ENCODE measurements at places on chromosomes 7 and 10.
A peak's percentile ranks its signal among the peaks of the same experiment; 100 is the strongest.

DNA sequence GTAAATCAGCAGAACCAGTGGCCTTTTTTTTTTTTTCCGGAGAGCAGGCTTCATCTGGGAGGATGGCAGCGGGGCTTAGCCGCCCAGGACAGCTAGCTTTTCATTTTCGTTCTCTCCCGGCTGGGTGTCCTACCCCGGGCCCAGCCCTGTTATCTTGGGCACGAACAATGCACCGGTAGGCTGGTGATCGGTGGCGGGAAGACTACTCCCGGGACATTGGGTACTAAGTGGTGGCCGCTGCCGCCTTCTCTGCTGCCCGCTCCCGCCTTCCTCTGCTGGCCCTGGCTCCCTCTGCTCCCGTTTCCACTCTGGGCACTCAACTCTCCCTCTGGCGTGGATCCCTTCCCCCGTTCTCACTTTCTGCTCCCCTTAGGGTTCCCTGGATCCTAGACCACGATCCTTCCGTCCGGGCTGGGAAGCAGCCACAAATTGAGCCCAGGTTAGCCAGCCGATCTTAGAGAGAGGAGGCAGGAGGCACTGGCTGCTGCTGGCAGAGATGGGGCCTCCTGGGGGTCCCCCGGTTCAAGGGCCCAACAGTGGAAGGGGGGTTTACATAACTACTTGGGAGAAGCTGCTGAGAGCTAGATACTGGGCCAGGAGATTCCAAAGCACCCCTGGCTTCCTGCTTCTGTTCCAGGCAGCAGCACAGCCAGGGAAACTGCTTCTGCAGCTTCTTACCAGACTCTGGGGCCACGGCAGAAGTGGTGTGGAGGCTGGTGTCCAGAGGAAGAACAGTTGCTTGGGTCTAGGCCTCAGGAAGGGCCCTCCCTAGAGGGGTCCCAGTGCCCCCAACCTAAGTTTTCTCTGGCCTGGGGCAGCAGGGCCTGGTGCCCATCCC lies 1.8 kb downstream of the TLX1 start:
- no peak for DNase-seq

DNA sequence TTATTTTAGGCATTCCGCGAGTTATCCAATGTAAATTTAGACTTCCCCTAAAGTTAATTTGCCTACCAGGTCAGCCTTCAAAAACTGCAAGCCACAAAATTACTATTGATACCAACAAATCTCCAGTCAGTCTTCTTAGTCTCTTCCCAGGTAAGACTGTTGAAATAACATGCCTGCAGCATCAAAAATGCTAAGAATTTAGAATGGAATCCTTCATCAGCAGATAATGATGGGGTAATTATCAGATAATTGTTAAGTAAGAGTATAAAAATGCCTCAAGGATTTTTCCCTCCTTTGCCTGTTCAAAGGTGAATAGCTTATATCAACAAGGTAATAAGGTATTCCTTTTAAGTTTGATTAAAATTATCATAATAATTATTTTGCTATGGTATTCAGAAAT lies 228.5 kb downstream of the BBS9 start:
- no peak for DNase-seq

- peak; percentile 36 for DNase-seq
These were observed 115.3 kb upstream of the WDR11 start for GRCh38 chr10:120735773-120736371.

- DNase-seq = no peak
These were observed 4.7 kb downstream of the COPS6 start for GRCh38 chr7:100093498-100093897.

GRCh38 chr7:33458581-33458980 lies 329.2 kb downstream of the BBS9 start:
- DNase-seq = no peak

GRCh38 chr10:55330486-55330885 lies 529.5 kb upstream of the PCDH15 start:
- no peak for DNase-seq

DNA sequence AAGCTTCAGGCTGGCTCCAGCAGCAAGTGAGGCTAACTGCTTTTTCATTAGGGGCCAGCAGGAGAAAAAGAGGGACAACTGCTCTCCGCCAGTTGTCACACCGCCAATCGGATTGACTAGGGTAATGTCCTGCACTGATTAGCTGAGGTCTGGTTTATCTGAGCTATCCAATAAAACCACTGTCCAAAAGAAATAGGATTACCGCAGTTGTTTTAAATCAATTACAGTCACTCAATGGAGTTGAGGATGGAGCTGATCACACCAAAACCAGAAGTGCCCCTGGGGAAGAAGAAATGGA lies 351.4 kb upstream of the NPVF start:
- DNase-seq = no peak

GRCh38 chr7:1810521-1810920 lies 140.4 kb downstream of the ELFN1 start:
- no peak for DNase-seq

GRCh38 chr7:11875635-11876034 lies 43.6 kb upstream of the THSD7A start:
- no peak for DNase-seq

DNA sequence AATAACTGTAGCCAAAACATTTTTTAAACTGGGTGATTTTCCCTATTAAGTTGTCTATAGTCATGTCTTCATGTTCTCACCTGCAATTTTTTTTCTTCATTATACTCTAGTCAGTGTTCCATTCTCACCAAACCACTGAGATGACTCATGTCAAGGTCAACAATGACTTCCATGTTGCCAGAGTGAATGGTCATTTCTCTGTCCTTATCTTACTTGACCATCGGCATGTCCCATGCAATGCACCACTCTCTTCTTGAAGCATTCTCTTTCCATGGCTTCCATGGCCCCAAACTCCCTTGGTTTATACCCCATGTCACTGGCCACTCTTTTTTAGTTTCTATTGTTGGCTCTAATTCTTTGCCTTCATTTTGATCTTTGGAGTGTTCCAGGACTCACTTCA lies 173.9 kb downstream of the PPP1R17 start:
- DNase-seq = no peak

DNA sequence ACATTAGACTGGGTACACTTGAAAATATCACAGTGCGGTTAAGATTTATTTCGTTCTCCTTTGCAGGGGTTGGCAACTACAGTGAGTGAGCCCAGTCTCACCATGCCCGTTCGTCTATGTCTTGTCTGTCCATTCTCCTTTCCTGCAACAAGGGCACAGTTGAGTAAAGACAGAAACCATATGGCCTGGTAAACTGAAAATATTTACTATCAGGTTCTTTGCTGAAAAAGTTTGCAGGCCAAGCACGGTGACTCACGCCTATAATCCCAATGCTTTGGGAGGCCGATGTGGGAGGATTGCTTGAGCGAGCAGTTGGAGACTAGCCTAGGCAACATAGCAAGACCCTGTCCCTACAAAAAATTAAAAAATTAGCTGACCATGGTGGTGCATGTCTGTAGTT lies 11.4 kb upstream of the KCTD7 start:
- no peak for DNase-seq

DNA sequence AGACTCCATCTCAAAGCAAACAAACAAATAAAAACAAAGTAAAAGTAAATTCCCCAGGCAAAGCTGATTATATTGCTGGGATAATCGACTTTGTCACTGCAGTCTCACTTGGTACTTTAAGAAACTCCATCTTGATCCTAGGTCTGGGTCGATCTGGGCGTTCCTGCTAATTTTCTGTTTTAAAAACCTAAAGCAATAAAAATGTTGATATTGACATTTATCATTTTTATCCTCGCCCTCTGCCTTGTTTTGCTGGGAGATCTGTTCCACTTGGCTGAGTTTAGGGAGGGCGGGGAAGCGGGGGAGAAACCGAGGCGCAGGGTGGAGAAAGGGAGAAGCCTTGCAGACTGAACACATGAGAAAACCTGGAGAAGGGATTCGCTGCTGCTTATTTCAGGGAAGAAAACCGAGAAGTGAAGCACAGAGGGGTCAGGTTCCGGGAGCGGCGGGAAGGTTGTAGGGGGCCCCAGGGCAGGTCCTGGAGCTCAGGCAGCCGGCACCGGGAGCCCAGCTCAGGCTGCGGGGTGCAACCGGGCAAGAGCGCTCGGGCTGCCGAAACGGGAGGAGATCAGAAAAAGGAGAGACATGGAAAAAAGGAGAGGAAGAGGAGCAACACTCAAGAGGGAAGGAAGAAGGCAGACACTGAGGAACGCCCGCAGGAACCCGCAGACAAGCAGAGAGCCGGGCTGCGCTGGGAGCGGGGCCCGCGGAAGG lies 27.3 kb upstream of the KMT2C start:
- DNase-seq = no peak

DNA sequence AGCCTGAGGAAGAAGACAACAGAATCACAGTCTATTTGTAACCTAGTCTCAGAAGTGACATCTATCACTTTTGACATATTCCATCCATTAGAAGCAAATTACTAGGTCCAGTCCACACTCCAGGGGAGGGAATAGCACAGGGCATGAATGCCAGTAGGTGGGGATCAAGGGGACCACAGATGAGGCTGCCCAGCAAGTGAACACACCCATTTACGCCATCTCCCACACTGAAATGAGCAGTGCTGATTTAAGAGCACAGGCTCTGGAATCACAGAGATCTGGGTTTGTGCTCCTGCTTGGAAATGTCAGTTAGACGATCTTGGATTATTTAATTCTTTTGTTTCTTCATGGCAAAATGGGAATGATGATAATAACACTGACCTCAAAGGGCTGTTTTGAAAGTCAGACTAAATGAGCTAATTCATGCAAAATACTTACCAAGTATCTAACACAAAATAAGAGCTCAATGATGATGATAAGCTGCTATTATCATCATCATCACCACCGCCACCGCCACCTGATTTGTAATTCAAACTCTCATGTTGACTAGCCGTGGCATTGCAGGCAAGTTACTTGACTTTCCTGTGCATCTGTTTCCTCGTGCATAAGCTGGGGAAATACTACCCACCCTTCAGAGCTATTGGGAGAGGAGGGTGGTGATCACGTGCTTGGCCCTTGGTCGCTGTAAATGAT lies 138.9 kb upstream of the KLF14 start:
- no peak for DNase-seq

GRCh38 chr10:43671659-43672531 lies 23.2 kb upstream of the ZNF32 start:
- DNase-seq = peak; percentile 87

GRCh38 chr7:22470981-22471380 lies 29.0 kb downstream of the STEAP1B start:
- DNase-seq = no peak

GRCh38 chr10:123621916-123622315 lies 44.2 kb upstream of the GPR26 start:
- DNase-seq = no peak

- no peak for DNase-seq
These were observed 58.9 kb upstream of the NUPR2 start for GRCh38 chr7:56174875-56175760.

- no peak for DNase-seq
These were observed 34.9 kb downstream of the TASOR2 start for GRCh38 chr10:5719546-5719945.

DNA sequence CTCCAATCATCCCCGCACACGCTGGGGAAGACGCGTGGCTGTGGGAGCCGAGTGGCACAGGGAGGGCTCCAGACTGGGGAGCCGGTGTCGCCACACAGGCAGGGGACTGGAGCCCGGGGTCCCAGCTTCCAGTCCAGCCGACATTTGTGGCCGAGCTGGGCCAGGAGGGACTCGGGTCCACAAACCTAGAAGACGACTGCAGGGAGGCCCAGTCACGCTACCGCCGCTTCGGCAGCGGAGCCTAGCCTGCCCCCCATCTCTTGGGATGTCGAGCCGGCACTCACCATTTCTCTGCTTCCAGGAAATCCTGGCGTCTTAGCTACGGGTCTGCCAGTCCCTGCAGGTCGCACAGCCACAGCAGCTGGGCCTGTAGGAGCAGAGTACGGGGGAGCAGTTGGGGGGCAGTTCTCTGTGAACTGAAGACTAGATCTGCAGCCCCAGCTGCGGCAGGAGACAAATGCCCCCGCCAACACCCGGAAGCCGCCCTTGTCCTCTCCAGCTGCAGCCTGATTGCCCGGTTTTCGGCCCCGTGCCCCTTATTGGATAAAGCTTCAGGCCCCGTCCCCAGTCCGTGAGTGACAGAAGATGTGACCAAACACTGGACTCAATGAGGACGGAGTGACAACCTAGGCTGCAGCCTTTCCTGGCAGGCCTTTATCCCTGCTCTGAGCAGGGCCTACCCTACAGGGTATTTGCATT lies 270.7 kb downstream of the ZNF33B start:
- peak; percentile 49 for DNase-seq

GRCh38 chr7:94890216-94890615 lies 17.2 kb upstream of the PPP1R9A start:
- no peak for DNase-seq

DNA sequence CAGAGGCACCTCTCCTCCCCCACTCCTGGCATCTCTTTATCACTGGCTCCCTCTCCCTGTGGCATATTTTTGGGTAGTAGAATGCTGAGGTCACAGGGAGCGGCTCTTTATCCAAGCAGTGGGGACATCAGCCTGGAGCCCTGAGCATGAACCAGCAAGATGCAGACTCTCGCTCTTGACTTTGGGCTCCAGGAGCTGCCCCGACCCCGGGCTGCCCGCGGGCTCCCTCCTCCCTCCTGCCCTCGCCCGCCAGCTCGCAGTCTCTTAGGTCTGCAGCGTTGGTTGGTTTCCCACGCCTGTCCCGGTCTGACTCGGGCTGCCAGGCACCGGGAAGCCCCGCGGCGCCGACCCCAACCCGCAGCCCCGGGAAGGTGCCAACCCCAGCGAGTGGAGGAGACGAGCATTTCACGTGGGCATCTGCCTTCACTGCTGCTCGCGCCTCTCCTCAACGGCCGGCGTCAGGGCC lies 1.3 kb downstream of the INSYN2A start:
- DNase-seq = no peak

DNA sequence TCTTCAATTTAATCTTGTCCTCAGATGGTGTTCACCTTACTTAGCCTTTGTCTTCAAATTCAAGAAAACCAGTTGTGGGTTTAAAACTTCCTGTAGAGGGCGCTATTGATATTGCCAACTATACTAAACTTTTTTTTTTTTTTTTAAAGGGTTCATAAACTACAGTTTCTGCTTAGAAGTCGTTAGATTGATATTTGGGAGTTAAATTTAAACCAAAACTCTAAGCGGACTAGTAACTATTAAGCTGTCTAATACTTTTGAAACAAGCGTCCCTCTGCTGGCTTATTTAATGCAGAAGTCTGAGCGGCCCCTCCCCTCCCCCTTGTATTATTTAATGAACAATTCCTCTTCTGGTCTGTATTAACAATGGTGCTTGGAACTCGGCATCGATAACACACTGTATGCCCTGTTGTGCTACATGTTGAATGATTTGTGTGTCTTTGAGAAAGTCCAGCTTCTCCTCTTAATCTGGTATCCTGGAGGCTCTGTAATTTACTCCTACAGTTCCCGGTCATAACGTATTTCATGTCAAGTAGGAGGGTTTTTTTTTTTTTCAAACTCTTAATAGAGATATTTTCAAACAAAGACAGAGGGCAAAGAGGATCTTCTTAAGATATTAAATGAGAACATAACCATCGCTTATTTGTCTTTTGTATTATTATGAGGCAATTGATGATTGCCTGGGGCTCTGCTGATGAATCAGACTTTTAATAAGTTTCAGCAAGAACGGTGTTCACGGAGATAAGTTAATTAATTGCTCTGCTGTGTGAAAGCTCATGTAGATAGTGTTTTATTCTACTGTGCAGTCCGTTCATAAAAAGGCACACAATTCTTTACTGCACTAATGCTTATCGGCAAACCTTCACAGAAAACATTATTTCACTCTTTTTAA lies 22.6 kb upstream of the CREB5 start:
- peak; percentile 93 for DNase-seq

Data from inflammatory macrophage treated with lipopolysaccharide for 1 hour (primary cell).